Stimulated activated CD4-positive, alpha-beta T cell treated with anti-CD3 and anti-CD28 coated beads, Interleukin-15, amount 100 ng/mL, for 1 hour (primary cell): ENCODE measurements at places on chromosomes 12 and 14.
A peak's percentile ranks its signal among the peaks of the same experiment; 100 is the strongest.

DNA sequence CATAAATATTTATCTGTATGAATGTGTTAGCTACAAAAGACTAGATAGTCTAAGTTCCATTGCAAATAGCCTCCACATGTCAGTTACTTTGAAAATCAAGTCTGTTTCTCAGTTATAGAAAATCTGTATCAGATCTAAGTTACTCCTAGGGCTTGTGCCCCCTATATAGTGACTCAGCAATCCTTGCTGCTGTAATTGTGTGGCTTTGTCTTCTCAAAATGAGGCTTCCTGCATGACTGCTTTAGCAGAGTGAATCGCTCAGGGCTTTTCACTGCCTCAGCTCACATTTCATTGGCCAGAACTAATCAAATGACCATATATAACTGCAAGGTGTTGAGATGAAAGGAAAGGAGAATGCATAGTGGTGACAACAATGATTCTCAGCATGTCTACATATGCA, 552.2 kb upstream of the STXBP6 start:
- no peak for DNase-seq

DNA sequence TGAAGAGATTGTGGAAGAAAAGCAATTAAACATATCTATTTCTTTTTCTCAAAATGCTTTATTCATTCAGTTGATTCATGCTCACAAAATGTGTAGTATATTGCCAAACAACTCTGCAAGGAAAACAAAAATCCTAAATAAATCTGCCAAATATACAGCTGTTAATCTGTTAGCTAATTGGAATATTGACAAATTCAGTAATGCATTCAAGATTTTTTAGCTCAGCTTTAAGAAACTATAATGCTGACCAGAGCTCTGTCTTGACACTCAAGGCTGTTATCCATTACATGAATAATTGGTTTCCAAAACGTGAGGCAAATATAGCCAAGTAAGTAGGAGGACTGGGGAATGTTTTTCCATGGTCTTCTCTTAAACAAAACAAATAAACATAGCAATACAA, 146.8 kb downstream of the TMTC2 start:
- no peak for DNase-seq

DNA sequence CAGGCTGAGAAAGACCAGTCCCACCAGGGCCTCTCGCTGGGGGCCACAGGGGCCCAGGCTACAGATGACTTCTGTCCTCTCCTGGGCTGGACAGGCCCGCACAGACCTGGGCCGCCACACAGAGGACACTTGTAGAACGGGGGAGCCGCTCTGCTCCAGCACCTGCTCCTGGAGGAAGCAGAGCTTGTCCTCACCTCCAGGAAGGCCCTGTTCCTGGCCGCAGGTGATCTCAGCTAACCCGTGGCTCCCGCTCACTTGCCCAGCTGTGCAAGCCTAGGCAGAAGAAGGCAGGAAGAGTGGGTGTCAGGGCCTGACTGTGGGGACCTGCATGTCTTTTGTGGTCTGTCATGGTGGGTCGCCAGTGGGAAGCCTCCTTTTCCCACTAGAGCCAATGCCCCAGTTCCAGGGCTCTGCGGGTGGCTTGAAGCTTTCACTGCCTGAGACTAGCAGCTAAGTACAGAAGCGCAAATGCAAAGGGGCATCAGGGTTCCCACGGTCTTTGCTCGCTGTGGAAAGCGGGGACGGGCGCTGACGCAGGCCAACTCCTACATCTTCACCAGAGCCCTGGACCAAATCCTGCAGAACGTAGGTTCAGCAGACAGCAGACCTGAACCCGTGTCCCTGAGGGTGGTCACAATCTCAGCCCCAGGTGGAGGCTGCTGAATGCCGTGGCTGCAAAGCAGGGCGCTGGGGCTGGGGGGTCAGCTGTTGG, 8.8 kb upstream of the CEP170B start:
- DNase-seq, result no peak

DNA sequence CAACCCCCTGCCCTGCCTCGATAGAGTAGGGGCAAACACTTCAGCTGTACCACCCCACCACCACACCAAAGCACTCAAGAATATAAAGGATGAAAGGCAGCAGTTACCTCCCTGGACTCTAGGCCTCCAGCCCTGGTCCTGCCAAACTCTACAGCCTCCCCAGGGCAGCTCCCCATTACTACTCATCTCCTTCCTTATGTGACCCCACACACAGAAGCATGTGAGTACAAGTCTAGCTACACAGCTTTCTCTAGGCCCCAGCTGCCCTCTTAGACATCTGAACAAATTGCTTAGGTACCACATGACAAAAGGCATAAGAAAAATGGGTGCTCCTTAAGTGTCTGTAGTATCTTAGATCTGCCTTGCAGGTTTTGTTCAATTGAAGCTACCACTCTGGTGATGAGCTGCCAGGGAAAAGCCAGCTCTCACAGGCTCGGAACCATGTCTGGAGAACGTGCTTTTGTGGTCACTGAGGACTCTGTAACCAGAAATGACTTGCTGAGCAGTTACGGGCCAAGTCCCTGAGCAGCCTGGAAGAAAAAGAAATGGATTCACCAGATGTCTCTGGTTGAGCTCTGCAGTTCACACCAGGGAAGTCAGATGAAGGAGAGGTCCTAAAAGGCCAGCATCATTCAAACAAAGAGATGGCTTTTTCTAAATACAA, 32.8 kb downstream of the FMNL3 start:
- DNase-seq, result no peak

- no peak for DNase-seq
Observed at GRCh38 chr12:129887101-129887500, 16.7 kb downstream of the TMEM132D start.

- no peak for DNase-seq
Observed at GRCh38 chr12:75489613-75490210, 9.2 kb downstream of the GLIPR1 start.

DNA sequence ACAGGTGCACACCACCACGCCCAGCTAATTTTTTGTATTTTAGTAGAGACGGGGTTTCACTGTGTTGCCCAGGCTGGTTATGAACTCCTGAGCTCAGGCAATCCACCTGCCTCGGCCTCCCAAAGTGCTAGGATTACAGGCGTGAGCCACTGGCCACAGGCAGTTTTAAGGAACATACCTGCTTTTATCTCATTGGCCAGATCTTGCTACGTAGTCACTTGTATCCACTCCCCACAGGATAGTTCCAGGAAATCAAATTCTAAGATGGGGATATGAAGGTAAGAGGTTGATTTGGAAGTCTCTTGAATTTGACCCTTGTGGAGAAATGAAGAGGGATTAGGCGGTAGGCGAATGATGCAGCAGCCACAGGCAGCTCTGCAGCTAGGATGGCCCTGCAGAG, 8.8 kb upstream of the PLEKHG6 start:
- DNase-seq, result no peak

- DNase-seq, result peak; percentile 25
Observed at GRCh38 chr12:24960222-24960855, 11.4 kb upstream of the BCAT1 start.

- no peak for DNase-seq
Observed at GRCh38 chr14:65277580-65278270, 134.8 kb upstream of the FUT8 start.

- no peak for DNase-seq
Observed at GRCh38 chr12:3959799-3960560, 86.8 kb upstream of the PARP11 start.

- DNase-seq, result no peak
Observed at GRCh38 chr12:79778802-79779448, 88.2 kb upstream of the PAWR start.

DNA sequence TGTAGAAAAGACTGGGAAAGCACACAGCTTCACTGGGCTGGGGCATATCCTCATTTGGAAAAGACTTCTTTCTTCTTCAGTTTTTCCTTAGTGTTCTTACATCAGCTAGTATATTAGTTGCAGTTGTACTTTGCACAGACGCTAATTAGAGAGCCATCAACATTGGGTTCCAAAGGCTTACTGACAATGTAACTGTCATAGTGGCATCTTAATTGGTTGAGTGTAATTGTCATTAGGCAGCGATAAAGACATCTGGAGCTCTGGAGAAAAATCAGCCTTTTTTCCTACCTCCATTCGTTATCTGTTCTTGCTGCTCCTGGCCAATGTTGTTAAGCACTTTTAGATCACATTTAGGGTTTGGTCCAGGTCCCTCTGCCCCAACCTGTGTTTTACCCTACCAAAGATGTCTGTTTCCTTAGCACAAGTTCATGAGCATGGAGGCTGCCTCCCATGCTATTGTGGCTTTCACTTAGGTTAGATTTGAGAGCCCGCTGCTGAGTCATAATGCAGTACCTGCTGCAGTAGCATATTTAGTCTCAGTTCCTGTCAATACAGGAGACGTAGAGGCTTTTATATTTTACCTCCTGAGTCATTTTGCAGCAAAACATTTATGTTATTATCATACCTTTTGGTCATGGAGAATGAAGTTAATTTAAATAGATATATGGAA, 49.2 kb downstream of the FBXW8 start:
- DNase-seq, result no peak

GRCh38 chr14:57547131-57547530, 53.5 kb upstream of the CCDC198 start:
- DNase-seq, result no peak

DNA sequence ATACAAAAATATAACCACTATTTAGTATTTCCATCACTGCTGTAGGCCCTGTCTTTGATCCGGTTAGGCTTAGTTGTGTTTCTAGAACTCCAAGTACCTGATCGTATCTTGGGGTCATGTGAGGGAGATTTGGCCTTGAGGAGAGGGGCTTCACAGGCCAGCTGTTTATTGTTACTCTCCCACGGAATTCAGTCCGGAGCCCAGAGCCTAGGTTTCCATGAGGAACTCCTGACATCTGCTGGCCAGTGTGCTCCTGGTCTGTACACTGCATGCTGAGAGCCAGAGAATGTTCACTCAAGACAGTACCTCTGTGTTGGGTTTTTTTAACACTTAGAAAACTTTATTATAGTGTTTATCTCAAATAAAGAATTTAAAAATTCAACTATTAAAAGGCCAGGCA, 341.0 kb upstream of the TMEM132C start:
- no peak for DNase-seq

DNA sequence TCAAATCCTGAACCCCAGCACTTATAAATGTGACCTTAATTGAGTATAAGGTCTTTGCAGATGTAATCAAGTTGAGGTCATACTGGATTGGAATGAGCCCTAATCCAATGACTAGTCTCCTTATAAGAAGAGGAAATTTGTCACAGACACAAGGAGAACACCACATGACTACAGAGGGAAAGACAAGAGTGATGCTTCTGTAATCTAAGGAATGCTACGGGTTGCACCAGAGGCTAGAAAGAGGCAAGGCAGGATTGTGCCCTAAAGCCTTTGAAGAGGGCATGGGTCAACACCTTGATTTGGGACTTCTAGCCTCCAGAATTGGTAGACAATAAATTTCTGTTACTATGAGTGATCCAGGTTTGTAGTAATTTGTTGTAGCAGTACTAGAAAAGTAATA, 135.0 kb downstream of the FOXG1 start:
- no peak for DNase-seq

GRCh38 chr12:1216560-1216959, 225.5 kb downstream of the ERC1 start:
- DNase-seq, result no peak

GRCh38 chr14:89484051-89484844, 67.2 kb upstream of the FOXN3 start:
- no peak for DNase-seq

DNA sequence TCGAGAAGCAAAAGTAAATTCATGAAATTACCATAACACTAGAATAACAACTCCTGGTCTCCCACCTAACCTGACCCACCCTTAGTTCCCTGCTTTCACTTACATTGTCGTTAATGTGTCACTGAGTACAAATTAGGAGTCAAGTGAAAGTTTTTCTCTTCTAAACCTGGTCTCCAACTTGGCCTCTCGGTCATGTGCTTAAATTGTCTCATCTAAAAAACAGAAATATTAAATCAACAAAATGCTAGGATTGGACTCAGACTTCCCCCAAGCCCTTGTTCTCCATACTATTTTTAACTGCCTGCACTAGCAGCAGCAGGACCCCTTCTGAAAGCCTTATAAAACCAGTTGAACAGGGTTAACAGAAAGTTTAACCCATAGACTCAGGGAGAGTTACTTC, 1.8 kb upstream of the BTG1 start:
- no peak for DNase-seq

DNA sequence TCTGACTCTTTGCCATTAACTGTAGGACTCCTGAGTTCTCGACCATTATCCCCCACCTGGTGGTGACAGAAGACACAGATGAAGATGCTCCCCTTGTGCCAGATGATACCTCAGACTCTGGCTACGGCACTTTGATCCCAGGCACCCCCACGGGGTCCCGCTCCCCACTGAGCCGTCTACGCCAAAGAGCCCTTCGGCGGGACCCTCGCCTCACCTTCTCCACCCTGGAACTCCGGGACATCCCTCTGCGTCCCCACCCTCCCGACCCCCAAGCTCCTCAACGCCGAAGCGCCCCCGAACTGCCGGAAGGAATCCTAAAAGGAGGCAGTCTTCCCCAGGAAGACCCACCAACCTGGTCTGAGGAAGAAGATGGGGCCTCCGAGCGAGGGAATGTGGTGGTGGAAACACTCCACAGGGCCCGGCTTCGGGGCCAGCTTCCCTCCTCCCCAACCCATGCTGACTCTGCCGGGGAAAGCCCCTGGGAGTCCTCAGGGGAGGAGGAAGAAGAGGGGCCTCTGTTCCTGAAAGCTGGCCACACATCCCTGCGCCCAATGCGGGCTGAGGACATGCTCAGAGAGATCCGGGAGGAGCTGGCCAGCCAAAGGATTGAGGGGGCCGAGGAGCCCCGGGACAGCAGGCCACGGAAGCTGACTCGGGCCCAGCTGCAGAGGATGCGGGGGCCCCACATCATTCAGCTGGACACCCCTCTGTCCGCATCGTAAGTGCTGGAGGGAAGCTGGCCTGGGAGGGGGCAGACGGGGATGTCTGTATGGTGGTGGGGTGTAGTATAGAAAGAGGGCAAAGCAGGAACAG, 14.4 kb downstream of the TNFRSF1A start:
- no peak for DNase-seq

GRCh38 chr12:26212396-26212795, 17.0 kb downstream of the SSPN start:
- DNase-seq, result no peak

DNA sequence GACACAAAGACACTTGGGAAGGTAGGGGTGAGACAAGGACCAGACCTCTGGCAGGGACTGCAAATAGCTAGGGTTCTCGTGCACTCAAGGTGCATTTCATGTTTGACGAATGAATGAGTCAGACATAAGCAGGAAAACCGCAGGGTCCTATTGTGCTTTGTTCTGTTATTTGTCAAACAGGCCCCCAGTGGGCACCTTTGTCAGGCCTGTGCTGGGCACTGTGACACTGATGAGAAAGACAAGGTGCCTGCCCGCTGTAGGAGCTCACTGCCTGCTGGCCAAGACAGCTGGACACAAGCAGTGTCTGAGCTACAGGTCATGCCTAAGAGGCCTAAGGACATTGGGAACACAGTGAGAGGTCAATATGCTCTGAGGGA, 2.3 kb downstream of the OTUB2 start:
- no peak for DNase-seq

- no peak for DNase-seq
Observed at GRCh38 chr12:101299346-101299745, 19.4 kb downstream of the UTP20 start.
